Nephron progenitor cell (in vitro differentiated cells): ENCODE measurements at places on chromosomes 13 and 19.

DNA sequence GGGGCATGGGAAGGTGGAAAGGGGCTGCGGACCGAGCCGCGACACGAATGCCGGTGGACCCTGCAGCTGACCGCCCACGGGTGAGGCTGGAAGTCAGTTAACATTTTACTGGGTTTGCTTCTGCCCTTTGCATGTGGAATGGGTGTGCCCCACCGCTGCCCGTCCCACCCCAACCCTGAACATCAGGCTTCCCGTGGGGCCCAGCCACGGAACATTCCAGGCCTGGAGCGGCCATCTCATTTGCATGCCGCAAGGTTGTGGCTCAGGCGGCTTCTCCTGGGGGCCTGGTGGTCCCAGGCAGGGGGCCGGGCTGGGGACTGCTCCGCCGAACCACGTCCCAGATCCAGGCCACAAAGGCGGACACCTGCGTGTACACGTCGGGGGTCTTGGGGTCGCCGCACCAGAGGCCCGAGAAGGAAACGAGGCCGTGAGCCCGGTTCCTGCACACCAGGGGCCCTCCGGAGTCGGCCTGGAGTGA lies 9.3 kb downstream of the FSTL3 start:
- peaks cover 8% of the 10 kb centered on the region for H3K27me3 ChIP-seq
- no peak overlapping the region for H3K27ac ChIP-seq
- DNase-seq, result no peak
- no peaks in the 10 kb centered on the region for H3K36me3 ChIP-seq

- peaks cover 17% of the 10 kb centered on the region for H3K4me1 ChIP-seq
- DNase-seq, result no peak
- H3K27ac ChIP-seq, result no peak overlapping the region
- H3K27me3 ChIP-seq, result peaks cover 10% of the 10 kb centered on the region
Measured at GRCh38 chr13:106398289-106398688, 137.2 kb downstream of the EFNB2 start.

DNA sequence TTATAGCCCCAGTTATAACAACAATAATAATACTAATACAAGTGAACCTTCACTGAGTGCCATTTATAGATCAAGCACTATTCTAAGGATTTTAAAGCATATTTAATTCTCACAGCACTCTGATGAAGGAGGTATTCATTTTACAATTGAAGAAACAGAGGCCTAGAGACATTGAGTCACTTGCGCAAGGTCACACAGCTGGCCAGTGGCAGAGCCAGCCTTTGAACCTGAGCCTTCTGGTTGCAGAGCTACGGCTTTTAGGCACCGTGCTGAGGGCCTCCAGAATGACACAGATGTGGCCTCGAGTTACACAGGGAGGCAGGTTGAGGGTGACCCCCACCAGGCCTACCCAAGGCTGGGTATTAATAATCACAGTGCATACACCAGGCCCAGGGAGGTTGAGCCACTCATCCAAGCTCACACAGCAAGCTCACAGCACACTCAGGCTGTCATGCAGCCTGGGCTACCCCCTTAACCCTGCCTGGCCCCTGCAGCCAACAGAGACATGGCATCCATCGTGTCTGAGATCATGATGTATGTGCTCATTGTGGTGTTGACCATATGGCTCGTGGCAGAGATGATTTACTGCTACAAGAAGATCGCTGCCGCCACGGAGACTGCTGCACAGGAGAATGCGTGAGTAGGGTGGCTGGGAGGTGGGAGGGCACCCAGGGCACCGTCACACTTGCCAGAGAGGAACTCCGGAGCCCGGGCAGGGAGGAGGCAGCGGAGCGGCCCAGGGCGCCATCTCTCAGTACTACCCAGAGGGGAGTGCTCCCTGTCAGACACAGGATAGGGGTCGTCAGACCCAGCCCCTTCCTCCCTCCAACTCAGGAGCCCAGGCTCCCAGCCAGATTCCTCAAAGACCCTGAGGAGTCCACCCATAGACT lies 2.7 kb upstream of the HPN start:
- H3K4me3 ChIP-seq, result peak overlapping the region; percentile 45
- H3K36me3 ChIP-seq, result peaks cover 4% of the 10 kb centered on the region
- DNase-seq, result peak; percentile 43

DNA sequence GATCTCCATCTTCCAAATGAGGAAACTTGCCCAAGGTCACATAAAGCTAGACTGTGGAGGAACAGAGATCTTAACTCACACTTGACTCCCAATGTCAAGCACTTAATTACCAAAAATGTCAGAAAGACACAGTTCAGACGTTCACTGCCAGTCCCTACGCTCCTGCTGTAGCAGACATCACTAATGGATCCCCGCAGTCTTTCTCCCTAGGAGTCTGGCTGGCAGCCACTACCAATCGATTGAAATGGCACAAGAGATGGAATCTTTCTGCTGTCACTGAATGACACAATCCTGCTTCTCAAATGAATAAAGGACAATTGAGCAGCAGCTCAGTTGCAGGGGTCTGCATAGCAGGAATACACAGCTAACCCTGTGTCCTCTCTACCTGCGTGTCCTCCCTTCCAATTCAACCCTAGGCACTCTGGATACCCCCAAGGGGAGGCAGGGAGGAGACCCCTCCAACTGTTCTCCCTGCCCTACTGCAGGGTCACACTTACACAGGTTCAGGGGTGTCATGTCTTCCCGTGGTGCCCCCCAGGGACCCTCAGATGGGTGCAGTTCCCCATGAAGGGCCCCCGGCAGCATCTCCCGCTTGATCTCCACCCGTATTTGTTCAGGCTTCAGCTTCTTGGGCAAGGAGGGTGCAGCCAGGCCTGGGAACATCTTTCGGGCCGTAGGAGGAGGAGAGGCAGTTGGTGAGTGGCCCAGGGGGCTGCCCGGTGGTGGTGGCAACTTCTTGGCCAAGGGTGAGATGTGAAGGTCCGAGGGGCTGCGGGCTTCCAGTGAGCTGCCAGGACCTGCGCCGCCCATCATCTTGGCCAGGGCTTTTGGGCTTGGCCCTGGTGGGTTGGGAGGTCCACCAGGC lies 7.9 kb upstream of the AKAP8L start:
- peaks cover 7% of the 10 kb centered on the region for H3K27me3 ChIP-seq
- peaks cover 16% of the 10 kb centered on the region for H3K4me1 ChIP-seq
- H3K36me3 ChIP-seq, result peaks cover 58% of the 10 kb centered on the region
- DNase-seq, result no peak
- no peak overlapping the region for H3K4me3 ChIP-seq

DNA sequence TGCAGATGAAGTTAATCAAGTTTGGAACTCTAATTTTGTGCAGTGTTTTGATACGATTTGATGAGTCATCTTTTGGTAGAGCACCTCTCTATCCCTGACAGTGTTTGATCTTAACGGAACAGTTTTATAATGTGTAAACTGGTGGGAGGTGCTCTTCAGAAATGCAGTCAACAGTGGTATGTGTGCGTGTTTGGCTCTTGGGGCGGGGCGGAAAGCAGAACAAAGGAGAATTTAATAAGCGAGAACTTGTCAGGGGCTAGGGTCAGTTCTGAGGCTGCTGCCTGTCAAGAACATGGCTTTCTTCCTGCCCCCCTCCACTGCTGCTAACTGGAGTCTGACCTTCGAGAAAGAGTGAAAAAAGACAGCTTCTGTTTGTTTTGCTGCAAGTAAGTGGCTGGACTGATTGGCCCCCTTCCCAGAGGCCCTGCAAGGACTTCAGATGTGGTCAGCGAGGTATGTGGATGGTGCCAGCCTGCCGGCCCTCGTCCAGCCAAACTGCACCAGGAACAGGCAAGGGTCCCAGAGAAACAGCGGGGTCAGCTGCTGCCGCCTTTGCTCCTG lies 40.8 kb downstream of the BBC3 start:
- H3K27ac ChIP-seq, result peak overlapping the region; percentile 92
- H3K36me3 ChIP-seq, result peaks cover 29% of the 10 kb centered on the region
- H3K4me3 ChIP-seq, result peak overlapping the region; percentile 58
- H3K27me3 ChIP-seq, result peaks cover 4% of the 10 kb centered on the region
- peak; percentile 25 for DNase-seq
- peaks cover 53% of the 10 kb centered on the region for H3K4me1 ChIP-seq

DNA sequence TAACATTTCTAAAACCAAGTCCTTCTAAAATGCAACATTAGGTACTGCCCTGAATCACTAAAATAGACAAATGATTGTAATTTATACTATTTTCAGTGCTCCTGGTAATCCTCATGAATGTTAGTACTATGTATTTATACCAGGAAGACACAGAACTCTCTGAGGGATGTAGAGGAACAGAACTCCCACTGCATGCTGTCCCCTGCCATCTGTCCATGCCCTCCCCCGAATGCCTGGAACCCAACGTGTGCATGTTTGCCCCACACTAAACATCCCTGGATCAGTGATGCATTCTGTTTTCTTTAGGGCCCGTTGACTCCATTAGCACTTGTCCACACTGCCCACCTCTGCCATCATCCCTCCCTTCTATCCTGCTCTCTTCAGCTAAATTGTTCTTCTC lies 26.5 kb downstream of the ENOX1 start:
- no peaks in the 10 kb centered on the region for H3K36me3 ChIP-seq
- H3K27ac ChIP-seq, result no peak overlapping the region
- no peak for DNase-seq
- H3K4me1 ChIP-seq, result peaks cover 6% of the 10 kb centered on the region
- no peak overlapping the region for H3K4me3 ChIP-seq

- H3K4me3 ChIP-seq, result no peak overlapping the region
- H3K27ac ChIP-seq, result no peak overlapping the region
- H3K36me3 ChIP-seq, result no peaks in the 10 kb centered on the region
- no peaks in the 10 kb centered on the region for H3K27me3 ChIP-seq
- DNase-seq, result no peak
Measured at GRCh38 chr13:104043184-104043583, 977.0 kb upstream of the SLC10A2 start.

- H3K4me1 ChIP-seq, result peaks cover 65% of the 10 kb centered on the region
- peaks cover 7% of the 10 kb centered on the region for H3K36me3 ChIP-seq
- H3K4me3 ChIP-seq, result no peak overlapping the region
- H3K27me3 ChIP-seq, result peaks cover 5% of the 10 kb centered on the region
- DNase-seq, result no peak
Measured at GRCh38 chr13:28475916-28476725, 18.8 kb downstream of the FLT1 start.

GRCh38 chr19:50328224-50328872 lies 829 bp downstream of the KCNC3 start:
- peaks cover 36% of the 10 kb centered on the region for H3K27me3 ChIP-seq
- peak; percentile 53 for DNase-seq
- no peak overlapping the region for H3K27ac ChIP-seq
